ENCODE measurements at places on chromosomes 11 and 22.

DNA sequence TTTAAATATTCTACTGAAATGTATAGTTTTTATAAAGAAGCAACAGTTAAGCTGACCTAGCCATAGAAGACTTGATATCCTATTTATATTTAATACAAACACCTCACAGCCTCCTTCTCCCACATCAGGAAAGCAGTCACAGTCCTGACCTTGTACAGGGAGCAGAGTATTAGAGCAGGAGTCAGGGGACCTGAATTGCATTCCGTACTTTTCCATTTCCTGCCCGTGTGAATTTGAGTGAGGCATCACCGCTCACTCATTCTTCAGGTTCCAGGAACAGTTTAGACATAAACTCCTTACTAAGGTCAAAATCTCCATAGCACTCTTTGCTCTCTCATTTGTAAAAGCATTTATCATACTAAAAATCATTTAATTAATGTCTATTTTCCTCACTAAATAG, 482.5 kb upstream of the FAT3 start:
- DNase-seq, result no peak

DNA sequence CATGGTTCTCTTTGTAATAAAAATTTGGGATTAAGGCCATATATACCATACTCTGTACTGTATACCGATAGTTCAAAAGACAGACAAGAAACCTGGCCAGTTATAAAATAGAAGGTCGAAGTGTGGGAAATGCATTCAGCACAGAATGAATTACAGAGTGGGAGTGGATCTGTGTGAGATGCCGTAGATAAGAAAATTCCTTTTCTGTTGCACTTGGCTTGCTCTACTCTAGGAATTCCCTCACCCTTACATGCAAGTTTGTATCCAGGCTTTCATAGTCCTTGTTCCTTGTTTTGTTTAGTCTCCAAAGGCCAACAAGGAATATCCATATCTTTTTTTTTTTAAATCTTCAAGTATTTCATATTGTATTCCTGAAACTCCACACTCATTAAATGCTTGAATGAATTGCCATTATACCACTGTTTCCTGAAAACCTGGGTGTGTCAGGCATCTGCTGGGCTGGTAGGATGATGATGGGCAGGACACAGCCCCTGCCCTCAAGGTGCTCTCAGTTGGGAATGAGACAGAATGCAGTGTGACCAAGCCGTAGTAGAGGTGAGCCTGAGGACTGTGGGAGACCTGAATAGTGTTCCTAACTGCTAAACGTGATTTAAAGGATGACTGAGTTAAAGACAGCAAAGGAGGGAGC, 53.5 kb downstream of the TEAD1 start:
- DNase-seq, result no peak

GRCh38 chr11:60242740-60243239, at the start of gene MS4A4E:
Gene MS4A4E, minus strand, starts transcription at chr11:60243137. Its CDS starts 13,082 bp downstream, at chr11:60230055.
- DNase-seq, result no peak

DNA sequence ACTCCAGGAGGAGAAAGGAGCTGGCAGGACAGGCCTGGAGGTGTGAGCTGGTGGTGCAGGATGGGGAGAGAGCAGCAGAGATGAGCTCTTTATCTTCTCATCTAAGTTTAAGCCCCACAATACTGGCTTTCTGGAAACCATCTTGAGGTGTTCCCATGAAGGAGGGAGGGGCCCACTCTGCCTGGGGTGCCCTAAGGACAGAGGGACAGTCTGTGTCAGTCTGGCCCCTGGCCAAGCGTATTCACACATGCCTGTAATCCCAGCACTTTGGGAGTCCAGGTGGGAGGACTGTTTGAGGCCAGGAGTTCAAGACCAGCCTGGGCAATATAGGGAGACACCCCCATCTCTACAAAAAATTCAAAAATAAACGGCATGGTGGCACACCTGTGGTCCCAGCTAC, 8.9 kb downstream of the SERHL2 start:
- DNase-seq, result no peak

GRCh38 chr11:11313426-11313825, 39.6 kb downstream of the CSNK2A3 start:
- DNase-seq, result no peak

- no peak for DNase-seq
Observed at GRCh38 chr11:113397821-113398220, 10.2 kb downstream of the ANKK1 start.

GRCh38 chr22:50626850-50627641, 906 bp downstream of the ARSA start:
- DNase-seq, result no peak

GRCh38 chr22:32218470-32218869, 13.6 kb upstream of the RFPL2 start:
- no peak for DNase-seq

GRCh38 chr11:40797981-40798380, 661.5 kb downstream of the LRRC4C start:
- no peak for DNase-seq

DNA sequence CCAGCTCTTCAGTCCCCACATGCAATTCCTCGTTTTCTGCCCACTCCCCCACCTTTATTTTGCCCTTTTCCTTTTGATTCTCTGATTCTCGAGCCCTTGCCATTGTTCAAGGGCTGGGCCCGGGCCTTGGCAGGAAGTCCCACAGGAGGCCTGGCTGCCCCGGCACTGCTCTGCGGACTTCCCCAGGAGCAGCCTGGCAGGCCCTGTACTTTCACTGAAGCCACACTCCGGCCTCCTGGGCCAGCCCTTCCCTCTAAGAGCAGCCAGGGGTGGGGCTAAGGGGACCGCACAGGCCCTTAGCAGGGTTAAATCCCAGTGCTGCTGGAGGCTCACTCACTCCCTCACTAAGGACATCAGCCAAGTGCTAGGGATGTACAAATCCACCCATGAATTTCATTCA, 4.1 kb downstream of the LRRC32 start:
- DNase-seq, result no peak
